ENCODE measurements at places on chromosomes 16 and 17.

- H3K4me3 ChIP-seq, result no peak overlapping the region
- H3K4me1 ChIP-seq, result peaks cover 6% of the 10 kb centered on the region
- peaks cover 86% of the 10 kb centered on the region for H3K27me3 ChIP-seq
- no peak overlapping the region for H3K27ac ChIP-seq
- no peaks in the 10 kb centered on the region for H3K36me3 ChIP-seq
- no peak for DNase-seq
These were observed 5.0 kb upstream of the KRT19 start for GRCh38 chr17:41532947-41533570.

DNA sequence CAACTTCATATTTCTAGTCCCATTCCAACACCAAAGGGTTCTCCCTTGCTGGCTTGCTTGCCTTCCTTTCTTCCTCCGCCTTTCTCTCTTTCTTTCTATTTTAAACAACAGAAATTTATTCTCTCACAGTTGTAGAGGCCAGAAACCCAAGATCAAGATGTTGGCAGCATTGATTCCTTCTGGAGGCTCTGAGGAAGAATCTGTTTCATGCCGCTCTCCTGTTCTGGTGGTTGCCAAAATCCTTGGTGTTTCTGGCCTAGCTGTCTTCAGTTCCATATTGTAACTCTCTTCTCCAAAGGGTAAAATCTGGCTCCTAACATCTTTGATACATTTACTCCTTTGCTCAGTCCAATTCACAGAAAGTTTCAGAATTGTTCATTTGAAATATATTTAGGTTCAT, 3.0 kb upstream of the ANKRD40CL start:
- no peak for DNase-seq
- no peaks in the 10 kb centered on the region for H3K36me3 ChIP-seq
- H3K27ac ChIP-seq, result no peak overlapping the region
- no peaks in the 10 kb centered on the region for H3K27me3 ChIP-seq
- H3K4me3 ChIP-seq, result no peak overlapping the region

DNA sequence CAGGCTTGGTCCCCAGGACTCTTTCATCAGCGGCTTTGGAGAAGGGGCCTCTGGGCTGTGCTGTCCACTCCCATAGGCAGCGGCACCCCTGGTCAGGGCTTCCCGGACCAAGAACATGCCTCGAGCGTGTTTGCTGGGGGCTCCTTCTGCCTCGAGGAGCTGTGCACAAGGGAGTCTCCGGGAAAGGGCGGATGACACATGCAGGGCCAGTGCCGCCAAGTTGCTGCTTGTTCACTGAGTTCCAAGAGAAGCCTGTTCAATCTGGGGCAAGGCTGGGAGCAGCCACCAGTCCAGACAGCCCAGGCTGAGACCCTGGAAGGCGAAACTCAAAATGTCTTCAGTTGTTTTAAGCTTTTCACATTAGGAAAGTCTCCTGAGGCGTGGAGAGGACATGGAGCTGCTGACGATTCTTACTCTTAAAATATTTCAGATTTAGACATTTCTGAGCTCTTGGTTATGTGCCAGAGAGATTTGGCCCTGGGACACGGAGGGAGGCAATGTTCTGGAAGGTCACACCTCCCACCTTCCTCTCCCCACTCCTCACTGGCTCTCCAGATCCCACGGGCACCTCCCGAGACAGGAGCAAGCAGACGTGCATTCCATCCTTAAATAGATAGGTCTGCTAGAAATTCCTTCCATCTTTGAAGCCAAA, 84.5 kb upstream of the ZNF469 start:
- no peaks in the 10 kb centered on the region for H3K4me1 ChIP-seq
- DNase-seq, result no peak
- H3K27me3 ChIP-seq, result peaks cover 53% of the 10 kb centered on the region
- H3K27ac ChIP-seq, result no peak overlapping the region
- no peaks in the 10 kb centered on the region for H3K36me3 ChIP-seq

DNA sequence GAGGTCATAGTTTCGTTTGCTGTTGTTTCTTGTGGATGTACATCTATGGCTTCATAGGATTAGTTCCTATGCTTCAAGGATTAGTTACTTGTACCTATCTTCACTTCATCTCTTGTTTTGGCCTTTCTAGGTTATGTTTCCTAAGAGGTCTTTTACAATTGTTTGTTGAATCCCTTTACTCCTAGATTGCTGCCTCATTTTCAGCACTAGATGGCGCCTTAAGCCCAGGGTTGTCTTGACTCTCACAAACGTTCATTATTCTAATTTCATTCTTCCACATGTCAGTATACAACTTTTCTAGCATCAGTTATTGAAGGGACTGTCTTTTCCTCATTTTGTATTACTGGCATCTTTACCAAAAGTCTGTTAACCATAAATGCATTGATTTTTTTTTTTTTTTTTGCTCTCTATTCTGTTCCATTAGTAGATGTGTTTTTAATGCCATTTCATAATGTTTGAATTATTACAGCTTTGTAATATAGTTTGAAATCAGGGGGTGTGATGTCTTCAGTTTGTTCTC, 45.0 kb upstream of the NACA2 start:
- H3K4me3 ChIP-seq, result no peak overlapping the region
- DNase-seq, result peak; percentile 20
- H3K4me1 ChIP-seq, result no peaks in the 10 kb centered on the region
- peaks cover 3% of the 10 kb centered on the region for H3K36me3 ChIP-seq
- H3K27ac ChIP-seq, result no peak overlapping the region

DNA sequence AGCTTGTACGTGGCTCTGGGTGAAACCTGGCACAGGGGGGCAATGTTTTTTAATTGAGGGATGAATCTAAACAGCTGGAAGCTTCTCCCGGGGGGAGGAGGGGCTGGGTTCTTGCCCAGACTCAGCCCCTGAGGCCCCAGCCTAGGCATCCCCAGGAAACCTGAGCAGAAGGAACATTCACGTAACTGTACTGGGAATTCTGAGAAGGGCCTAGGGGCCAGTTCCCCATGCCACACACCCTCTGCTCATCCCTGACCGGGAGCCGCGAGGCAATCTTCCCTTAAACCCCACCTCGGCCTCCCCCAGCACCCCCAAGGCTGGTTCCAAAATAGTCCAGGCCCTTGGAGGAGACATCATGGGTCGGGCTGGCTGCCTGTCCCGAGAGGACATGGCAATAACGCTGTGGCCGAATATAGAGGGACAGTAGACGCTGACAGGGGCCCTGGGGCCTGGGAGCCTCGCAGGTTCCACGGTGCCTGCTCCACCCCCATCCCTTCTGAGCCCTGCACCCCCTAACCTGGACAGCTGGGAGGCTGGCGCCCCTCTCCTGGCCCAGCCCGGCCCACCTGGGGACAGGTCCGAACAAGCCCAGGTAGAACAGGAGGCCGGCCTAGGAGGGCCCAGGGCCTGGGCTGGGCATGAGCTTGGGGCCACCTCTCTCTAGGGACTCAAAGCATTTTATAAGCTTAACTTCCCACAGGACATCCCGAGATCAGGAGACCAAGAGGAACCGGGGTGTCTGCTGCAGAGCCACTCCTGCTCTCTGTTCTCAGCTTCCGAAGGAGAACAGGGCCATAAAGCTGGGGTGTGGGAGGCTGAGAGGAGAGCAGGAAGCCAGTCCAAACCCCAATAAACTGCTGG, 83.2 kb upstream of the TOB1 start:
- no peak overlapping the region for H3K27ac ChIP-seq
- no peak for DNase-seq
- no peaks in the 10 kb centered on the region for H3K36me3 ChIP-seq
- H3K4me3 ChIP-seq, result no peak overlapping the region

DNA sequence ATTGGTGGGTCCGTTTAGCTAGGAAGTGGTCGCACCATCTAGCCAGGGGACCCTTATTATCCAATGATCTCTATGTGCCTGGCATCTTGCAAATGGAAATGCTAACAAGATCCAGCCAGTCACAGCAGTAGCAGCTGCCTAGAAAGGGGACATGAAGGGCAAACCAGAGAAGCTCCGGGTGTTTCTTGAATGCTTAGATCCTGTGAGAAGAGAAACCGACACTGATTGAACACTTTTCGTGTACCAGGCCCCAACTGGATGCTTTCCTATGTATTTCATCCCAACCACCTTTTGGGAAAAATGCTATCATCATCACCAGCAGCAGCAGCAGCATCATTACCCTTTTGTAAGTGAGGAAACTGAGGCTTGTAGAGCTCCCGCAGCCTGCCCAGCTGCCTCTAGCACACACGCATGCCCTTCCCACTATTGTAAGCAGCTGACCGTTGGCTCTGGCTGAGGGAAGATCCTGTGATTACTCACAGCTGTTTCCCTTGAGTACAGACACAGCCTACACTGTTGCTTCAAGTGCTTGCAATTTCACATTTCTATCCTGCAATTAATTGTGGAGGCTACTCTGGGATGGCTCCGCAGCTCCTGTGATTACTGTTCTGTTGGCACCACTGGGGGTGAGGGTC, 180.7 kb upstream of the CACNG5 start:
- H3K4me1 ChIP-seq, result no peaks in the 10 kb centered on the region
- no peak overlapping the region for H3K27ac ChIP-seq
- no peak for DNase-seq

- no peaks in the 10 kb centered on the region for H3K4me1 ChIP-seq
- no peaks in the 10 kb centered on the region for H3K36me3 ChIP-seq
- DNase-seq, result no peak
- H3K4me3 ChIP-seq, result no peak overlapping the region
- no peaks in the 10 kb centered on the region for H3K27me3 ChIP-seq
These were observed 241.0 kb upstream of the ASIC2 start for GRCh38 chr17:33534087-33534486.

DNA sequence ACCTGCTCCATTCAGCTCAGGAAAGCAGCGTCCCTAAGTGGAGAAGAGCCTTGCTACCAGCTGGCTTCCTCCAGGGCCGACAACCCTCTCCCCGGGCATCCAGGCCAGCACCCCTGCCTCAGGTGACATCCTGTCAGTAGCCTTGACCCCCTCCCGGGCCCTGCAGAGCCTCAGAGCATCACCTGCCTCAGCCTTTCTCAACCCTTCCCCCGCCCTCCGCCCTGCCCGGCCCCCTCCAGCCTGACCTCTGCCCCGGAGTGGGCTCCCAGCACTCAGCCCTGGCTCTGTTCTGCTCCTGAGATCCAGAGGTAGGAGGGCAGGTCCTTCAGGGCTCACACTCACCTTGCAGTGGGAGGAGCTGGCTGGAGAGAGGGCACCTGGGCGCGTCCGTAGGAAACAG, 73.8 kb upstream of the METRNL start:
- peaks cover 35% of the 10 kb centered on the region for H3K36me3 ChIP-seq
- no peak for DNase-seq
- no peaks in the 10 kb centered on the region for H3K27me3 ChIP-seq
- H3K4me3 ChIP-seq, result no peak overlapping the region
- H3K27ac ChIP-seq, result no peak overlapping the region

- no peak overlapping the region for H3K4me3 ChIP-seq
- no peaks in the 10 kb centered on the region for H3K36me3 ChIP-seq
- no peak overlapping the region for H3K27ac ChIP-seq
- no peak for DNase-seq
- no peaks in the 10 kb centered on the region for H3K27me3 ChIP-seq
These were observed 5.9 kb upstream of the MAPK7 start for GRCh38 chr17:19372439-19372838.

- H3K27ac ChIP-seq, result no peak overlapping the region
- no peaks in the 10 kb centered on the region for H3K36me3 ChIP-seq
- peaks cover 19% of the 10 kb centered on the region for H3K4me1 ChIP-seq
- H3K4me3 ChIP-seq, result peak overlapping the region; percentile 59
- no peak for DNase-seq
These were observed 7.6 kb upstream of the SLC47A2 start for GRCh38 chr17:19723964-19724363.

- DNase-seq, result peak; percentile 21
- H3K4me1 ChIP-seq, result no peaks in the 10 kb centered on the region
- H3K4me3 ChIP-seq, result no peak overlapping the region
These were observed 140.0 kb downstream of the CHD9NB start for GRCh38 chr16:52912565-52913173.

DNA sequence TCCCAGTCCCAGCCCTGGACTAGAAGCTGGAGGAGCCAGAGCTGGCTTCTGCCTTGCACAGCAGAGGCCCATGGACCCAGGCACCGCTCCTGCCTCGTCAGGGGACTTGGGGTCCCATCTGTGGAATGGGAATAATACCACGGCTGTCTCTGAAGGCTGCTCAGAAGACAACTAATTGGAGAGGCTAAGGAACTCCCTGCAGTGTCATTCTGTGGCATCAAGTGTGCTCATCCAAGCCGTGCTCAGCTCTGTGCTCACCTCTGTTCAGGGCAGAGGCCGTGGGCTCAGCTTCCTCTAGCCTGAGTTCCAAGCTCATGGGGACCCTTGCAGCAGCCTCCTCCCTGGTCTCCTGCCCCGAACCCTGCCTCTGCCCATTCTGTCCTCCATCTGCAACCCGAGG, 31.8 kb downstream of the BEAN1 start:
- H3K27me3 ChIP-seq, result peaks cover 57% of the 10 kb centered on the region
- H3K4me3 ChIP-seq, result no peak overlapping the region
- H3K27ac ChIP-seq, result no peak overlapping the region
- H3K36me3 ChIP-seq, result no peaks in the 10 kb centered on the region

GRCh38 chr16:1979271-1980029, 1.8 kb downstream of the NOXO1 start:
- H3K36me3 ChIP-seq, result peaks cover 43% of the 10 kb centered on the region
- peaks cover 49% of the 10 kb centered on the region for H3K4me1 ChIP-seq
- H3K4me3 ChIP-seq, result no peak overlapping the region
- no peak overlapping the region for H3K27ac ChIP-seq

Data from stimulated activated naive B cell treated with anti-CD40 and anti-IgM and Interleukin-4, amounts not matched to agents 10 μg/mL and 1 μg/mL and 100 μg/mL, for 72 hours (primary cell).